DMS79 (cell line): ENCODE measurements at places on chromosomes 2 and 18.

GRCh38 chr18:74579496-74580065 lies 18.1 kb upstream of the ZNF407 start:
- DNase-seq, result no peak

- no peak for DNase-seq
Measured at GRCh38 chr2:157304811-157305722, 20.6 kb downstream of the ERMN start.

- no peak for DNase-seq
Measured at GRCh38 chr2:215658635-215659305, 222.9 kb upstream of the FN1 start.

GRCh38 chr2:239349453-239350135 lies 51.2 kb downstream of the HDAC4 start:
- DNase-seq, result no peak

- DNase-seq, result no peak
Measured at GRCh38 chr18:75757951-75758350, 330.4 kb upstream of the SMIM21 start.
